ENCODE measurements at places on chromosomes 16 and 17. TPM values are rescaled to one million over a fixed set of nuclear protein-coding genes. Genes with fewer than 3 reads are reported as not detected.
A peak's percentile ranks its signal among the peaks of the same experiment; 100 is the strongest.

CX3CL1 gene
- not detected for total RNA-seq

CIITA gene
- 738 TPM for total RNA-seq

- no peak for DNase-seq
Measured at GRCh38 chr17:61475726-61476125, 23.5 kb downstream of the TBX4 start.

DNA sequence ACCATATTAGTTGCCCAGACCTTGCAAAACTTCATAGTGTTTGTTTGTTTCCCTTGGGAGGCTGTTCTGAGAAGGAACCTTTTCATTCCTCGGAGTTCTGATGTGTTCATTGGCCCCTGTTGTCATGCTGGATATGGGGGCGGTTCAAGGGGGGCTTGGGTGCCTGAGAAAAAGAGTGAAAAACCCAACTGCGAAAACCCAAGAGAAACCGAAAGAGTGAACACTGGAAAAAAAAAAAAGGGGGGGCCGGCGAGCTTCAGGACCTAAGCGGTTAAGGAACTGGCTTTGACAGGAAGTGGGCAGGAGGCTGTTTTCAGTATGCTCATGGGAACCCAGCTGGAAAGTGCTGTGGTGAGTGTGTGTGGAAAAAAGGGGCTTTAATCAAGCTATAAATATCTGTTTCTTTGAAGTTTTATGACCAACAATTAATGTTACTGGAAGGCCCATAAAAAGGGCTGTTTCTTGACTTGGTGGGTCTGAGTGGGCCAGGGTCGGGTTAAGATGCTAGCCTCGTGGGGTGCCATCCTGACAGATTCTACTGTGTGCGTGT lies 510.7 kb downstream of the MAF start:
- peak; percentile 37 for DNase-seq

- no peak for DNase-seq
Measured at GRCh38 chr17:49003557-49004511, 6.6 kb downstream of the IGF2BP1 start.

DNA sequence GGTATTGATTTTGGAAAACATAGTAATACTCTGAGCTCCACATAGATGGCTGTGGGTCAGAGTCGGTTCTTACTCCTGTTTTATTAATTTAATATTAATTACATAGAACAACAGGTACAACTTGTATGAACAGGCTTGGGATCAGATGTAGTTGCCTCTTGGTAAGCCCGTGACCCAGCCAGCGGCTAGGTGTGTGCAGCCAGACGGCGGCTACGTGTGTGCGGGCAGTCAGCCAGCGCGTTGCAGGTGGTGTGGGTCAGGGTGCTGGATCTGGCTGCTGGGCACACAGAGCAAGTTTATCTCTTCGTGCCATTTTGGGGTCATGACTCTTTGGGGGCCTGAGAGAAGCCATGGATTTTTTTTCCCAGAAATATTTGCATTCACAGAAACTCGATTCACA lies 30.3 kb downstream of the DBNDD1 start:
- DNase-seq = no peak

DNA sequence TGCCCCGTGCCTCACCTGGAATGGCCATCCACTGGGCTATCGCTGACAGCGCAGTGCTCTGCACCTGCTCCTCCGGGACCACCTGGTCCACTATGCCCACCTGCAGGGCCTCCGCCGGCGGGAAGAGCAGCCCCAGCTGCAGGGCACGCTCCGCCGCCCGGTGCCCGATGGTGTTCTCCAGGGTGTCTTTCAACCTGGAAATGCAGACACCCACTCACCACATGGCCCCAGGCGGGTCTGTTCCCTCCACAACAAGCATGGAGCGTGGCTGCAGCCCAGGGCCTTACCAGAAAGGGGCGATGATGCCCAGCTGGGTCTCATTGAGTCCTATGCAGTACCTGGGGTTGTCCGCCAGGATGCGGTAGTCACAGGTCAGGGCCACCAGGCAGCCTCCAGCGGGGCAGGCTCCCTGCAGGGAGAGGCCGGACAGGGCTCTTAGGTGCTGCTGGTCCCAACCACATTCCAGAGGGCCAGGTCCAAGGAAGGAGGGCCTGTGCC lies 6.8 kb downstream of the DNASE1L2 start:
- DNase-seq = no peak

- no peak for DNase-seq
Measured at GRCh38 chr16:70679671-70680494, 6.0 kb downstream of the MTSS2 start.

DNA sequence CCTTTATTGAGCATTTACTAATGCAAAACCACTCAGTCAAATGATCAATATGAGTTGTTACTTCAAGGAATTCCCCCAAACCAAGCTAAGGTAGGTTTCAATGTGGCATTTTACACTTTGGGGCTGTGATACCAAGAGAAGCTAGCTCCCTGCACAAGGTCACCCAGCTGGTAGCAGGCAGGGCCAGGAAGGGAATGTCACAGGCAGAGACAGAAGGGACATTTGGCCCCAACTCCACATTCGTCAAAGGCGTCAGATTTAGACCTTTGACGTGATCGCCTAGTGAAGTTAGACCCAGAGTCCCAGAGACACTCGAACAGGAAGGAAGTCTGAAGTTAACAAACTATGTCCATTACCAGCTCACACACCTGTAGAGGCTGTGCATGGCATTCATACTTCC lies 5.5 kb upstream of the SMG1 start:
- peak; percentile 51 for DNase-seq

GRCh38 chr16:1535391-1536291 lies 2.2 kb downstream of the TMEM204 start:
- no peak for DNase-seq

- DNase-seq = no peak
Measured at GRCh38 chr16:31430380-31431052, 2.4 kb upstream of the COX6A2 start.

DNA sequence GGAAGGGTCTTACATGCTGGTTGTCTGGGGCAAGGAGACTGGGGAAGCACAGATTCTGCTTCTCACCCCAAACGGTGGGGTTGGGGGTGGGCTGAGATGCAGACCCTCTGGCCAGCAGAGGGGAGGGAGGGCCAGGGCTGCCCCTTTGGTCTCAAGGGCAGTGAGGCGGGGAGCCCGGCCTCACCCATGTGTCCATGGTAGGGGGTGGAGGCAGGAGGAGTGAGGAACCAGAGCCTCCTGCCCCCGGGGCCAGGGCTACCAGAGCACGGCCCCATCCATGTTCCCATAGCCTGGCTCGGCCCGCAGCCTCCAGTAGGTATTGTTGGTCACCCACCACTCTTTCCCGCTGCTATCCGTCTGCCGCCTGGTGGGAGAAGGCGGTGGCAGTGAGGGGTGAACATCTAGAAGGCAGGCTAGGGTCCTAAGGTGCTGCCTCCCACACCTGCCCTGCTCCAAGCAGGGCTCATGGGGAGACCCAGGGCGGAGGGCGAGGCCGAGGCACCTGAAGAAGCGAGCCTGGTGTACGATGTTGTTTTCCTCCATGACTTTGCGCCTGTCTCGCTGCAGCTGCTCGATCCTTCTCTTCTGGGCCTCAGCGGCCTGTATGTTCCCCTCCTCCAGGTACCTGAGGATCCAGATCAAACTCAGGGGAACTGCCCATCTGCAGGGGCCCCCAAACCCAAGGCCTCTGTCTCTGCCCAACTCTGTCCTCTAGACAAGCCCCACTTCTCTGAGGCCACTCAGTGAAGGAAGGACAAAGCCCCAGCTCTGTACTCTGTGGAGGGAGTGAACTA lies 13.4 kb downstream of the OSBPL7 start:
- DNase-seq = no peak

DNA sequence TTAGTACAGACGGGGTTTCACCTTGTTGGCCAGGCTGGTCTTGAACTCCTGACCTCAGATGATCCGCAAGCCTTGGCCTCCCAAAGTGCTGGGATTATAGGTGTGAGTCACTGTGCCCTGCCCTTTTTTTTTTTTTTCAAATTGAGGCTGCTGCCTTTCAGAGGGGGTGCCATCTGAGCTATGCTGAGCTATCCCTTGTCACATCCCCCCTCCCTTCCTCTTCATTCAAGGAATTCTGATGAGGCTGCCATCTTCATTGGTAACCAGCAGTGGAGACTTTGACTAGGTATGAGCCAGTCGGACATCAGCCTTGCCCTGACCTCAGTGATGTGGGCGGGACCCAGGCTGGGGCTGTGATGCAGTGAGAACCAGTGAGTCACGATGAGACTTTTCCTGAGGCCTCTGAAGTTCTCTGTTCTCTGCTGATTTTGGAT lies 24.4 kb upstream of the GPT2 start:
- DNase-seq = no peak

DNA sequence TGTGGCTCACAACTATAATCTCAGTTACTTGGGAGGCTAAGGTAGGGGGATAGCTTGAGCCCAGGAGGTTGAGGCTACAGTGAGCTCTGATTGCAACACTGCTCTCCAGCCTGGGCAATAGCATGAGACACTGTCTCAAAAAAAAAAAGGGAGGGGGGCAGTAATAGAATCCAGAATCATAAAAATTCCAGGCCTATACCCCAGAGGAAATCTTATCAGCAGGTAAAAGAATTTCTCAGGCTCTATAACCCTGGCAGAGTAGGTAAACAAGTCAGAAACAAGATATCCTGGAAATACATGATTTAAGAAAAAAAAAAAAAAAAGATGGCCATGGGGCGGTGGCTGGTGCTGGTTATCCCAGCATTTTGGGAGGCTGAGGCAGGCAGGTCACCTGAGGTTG lies 12.9 kb downstream of the SPAG9 start:
- DNase-seq = no peak

- DNase-seq = peak; percentile 18
Measured at GRCh38 chr17:48587276-48588073, 2.6 kb downstream of the HOXB3 start.

DNA sequence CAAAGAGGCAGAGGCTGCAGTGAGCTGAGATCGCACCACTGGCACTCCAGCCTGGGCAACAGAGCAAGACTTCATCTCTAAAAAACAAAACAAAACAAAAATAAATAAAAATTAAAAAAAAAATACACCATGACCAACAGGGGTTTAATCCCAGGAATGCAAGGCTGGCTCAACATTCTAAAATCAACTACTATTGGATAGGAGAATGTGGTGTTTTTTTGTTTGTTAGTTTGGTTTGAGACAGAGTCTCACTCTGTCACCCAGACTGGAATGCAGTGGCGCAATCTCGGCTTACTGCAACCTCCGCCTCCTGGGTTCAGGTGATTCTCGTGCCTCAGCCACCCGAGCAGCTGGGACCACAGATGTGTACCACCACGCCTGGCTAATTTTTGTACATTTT lies 19.9 kb downstream of the GFOD2 start:
- DNase-seq = no peak

GRCh38 chr16:48526058-48526957 lies 83.7 kb downstream of the N4BP1 start:
- peak; percentile 61 for DNase-seq
